Activated CD8-positive, alpha-beta memory T cell treated with anti-CD3 and anti-CD28 coated beads for 4 hours (primary cell): ENCODE measurements at places on chromosomes 1 and 21.

- no peak for DNase-seq
Observed at GRCh38 chr1:7617826-7618225, 153.3 kb upstream of the VAMP3 start.

DNA sequence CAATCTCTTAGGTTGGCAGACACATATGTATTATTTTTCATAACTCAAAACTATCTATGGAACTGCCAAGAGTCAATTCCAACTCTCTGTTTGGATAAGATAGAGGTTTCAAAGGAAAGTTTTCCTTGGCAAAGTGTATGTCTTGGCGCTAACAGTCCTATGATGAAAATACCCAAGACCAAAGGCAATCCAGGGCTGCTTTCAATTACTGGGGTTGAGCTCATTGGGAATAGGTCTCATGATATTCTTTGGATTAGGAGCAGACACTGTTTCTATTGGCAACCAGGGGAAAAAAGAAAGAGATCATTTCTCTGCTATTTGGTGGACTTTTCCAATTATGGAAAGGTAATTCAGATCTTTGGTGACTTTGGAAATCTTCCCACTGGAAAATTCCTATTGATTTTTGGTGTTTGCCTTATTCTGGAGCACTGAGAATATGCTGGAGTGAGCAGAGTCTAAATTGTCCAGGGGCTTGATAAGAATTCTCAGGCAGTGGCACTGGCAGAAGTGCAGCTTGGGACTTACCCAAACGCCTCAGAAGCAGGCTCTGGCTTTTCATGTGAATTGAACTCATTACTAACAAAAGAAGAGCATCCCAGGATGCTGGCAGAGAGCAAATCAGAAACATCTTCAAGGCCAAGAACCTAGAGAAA lies 20.4 kb upstream of the PLXNA2 start:
- no peak for DNase-seq

DNA sequence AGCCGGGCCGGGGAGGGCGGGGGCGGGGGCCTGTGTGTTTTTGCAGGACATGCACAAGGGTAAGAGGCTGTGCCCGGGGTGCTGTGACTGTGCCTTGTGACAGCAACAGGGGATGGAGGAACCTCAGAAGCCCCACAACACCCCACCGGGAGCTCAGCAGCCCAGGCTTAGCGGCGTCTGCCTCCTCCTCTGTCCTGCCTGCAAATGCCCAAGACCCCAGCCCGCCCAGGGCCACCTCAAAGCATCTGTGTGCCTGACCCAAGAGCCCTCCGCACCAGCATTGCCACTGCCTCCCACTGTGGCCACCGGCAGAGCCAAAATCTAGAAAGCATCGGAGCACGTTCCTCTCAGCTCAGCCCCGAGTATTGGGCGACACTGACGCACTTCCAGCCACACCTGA lies 2.7 kb upstream of the ACTRT2 start:
- DNase-seq, result no peak

GRCh38 chr1:26081267-26082019 lies 14.0 kb upstream of the TRIM63 start:
- DNase-seq, result no peak

DNA sequence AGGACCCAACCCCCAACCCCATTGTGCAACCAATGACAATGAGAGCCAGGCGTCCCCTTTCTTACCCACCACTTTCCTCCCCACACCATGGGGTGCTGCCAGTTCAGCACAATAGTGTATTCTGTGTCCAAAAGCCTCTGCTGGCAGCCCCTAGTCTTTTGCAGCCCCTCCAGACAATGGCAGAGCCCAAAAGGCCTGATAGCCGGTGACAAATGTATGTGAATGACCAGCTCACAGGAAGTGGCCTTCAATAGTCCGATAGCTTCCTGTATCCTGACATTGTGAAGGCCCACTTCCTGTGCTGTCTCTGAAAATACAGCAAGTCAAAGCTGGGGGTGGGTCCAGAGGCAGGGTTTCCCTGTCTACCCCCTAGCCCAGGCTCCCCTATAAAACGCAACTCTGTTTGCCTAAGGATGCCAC lies 16.6 kb downstream of the SMIM12 start:
- no peak for DNase-seq

- DNase-seq, result no peak
Observed at GRCh38 chr1:34131396-34132160, 33.5 kb downstream of the CSMD2 start.

DNA sequence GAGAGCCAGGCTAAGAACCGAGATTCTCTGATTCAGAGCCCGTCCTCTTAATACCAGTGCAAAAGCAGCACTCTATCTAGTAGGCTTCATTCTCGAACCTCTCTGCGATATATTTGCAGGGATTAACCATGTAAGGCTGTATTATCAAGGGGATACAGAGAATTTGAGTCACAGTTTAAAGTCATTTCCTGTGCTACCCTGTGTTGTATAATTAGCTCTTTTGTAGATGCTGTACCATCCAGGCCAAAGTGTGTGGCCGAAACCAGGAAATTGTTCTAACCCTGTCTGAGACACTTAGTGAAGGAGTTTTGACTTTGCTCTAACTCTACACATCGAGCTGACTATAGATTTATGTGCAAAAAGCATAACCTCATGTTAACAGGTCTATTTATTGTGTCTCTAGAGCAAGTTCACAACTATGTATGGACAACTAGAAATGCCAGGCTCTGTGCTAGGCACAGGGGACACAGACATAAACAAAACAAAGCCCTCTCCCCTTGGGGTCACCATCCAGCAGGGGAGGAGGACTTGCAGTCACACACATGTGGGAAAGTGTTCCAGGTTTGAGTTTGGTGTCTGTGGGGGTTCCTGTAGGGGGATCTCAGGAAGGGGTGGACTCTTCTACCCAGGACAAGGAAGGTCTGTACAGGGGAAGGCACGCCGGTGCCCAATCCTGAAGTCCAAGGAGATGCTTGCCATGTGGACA lies 182.2 kb downstream of the DHRS3 start:
- no peak for DNase-seq

- DNase-seq, result no peak
Observed at GRCh38 chr1:175172503-175172902, 20.1 kb downstream of the KIAA0040 start.

DNA sequence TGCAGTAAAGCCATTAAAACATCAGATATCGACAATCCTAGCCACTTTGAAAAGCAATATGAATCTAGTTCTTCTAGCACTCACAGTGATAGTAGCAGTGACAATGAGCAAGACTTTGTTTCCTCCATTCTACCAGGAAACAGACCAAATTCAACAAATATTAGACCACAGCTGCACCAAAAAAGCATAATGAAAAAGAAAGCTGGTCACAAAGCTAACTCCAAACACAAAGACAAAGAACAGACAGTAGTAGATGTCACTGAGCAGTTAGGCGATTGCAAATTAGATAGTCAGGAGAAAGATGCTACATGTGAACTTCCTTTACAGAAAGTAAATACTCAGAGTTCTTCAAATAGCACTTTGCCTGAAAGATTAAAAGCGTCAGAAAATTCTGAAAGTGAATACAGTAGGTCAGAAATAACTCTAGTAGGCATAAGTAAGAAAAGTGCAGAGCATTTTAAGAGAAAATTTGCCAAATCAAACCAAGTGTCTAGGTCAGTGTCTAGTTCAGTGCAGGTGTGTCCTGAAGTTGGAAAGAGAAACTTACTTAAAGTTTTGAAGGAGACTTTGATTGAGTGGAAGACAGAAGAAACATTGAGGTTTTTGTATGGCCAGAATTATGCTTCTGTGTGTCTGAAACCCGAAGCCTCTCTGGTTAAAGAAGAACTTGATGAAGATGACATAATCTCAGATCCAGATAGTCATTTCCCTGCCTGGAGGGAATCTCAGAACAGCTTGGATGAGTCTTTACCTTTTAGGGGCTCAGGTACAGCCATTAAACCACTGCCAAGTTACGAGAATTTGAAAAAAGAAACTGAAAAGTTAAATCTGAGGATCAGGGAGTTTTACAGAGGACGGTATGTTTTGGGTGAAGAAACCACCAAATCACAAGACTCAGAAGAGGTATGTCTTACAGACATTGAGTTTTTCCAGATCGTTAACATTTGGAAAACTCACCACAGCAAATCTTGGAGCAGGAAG lies 24.9 kb downstream of the RPAP2 start:
- no peak for DNase-seq

DNA sequence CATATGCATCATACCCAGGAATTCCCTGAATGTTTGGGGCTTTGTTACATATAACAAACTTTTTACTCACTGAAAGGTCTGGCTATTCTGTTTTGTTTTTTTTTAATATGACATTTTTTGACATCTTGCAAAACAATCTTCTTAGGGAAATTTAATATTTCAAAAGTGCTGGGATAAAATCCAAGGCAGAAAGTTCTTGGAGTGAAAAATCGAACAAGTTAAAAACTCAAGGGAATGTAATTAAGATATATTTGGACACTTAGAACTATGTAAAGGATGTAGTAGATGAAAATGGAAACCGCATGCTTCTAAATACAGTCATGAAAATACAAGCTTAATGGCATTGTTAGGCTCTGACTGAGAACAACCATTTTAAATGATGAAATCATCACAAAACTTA lies 8.6 kb downstream of the CHODL start:
- DNase-seq, result no peak
